ENCODE measurements at places on chromosomes 2 and 18.

DNA sequence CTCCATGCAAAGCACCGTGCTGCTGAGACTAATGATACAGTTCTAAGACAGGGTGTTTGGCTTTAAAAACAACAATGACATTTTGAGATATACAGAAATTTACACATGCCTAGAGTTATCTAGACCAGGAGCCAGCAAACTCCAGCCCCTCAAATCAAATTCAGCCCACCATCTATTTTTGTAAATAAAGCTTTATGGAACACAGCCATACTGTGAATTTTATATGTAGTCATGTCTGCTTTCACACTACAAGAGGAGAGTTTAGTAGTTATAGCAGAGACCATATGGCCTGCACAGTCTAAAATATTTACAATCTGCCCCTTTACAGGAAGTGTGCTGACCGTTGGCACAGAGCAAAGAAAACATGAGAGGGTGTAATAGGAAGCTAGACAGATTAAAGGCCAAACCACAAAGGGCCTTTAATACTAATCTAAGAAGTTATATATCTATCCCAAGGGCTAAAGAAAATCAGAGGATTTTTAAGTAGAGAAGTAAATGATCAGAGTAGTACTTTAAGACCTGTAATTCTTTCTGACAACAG lies 39.4 kb downstream of the NBAS start:
- H3K27me3 ChIP-seq = no peaks in the 10 kb centered on the region
- no peak for DNase-seq

GRCh38 chr2:33209976-33210375 lies 263.2 kb downstream of the LTBP1 start:
- H3K36me3 ChIP-seq = no peaks in the 10 kb centered on the region
- peaks cover 8% of the 10 kb centered on the region for H3K4me1 ChIP-seq
- H3K27ac ChIP-seq = no peak overlapping the region
- H3K27me3 ChIP-seq = no peaks in the 10 kb centered on the region
- no peak for DNase-seq

GRCh38 chr2:112640800-112641675 lies 4.7 kb upstream of the SLC20A1 start:
- no peak overlapping the region for H3K4me3 ChIP-seq
- no peak overlapping the region for H3K27ac ChIP-seq
- DNase-seq = no peak
- peaks cover 7% of the 10 kb centered on the region for H3K4me1 ChIP-seq
- no peaks in the 10 kb centered on the region for H3K36me3 ChIP-seq

- H3K36me3 ChIP-seq = no peaks in the 10 kb centered on the region
- no peaks in the 10 kb centered on the region for H3K27me3 ChIP-seq
- H3K4me1 ChIP-seq = no peaks in the 10 kb centered on the region
- DNase-seq = no peak
- no peak overlapping the region for H3K4me3 ChIP-seq
Measured at GRCh38 chr2:123693836-123694235, 331.3 kb upstream of the CNTNAP5 start.

- no peaks in the 10 kb centered on the region for H3K4me1 ChIP-seq
- DNase-seq = no peak
- no peaks in the 10 kb centered on the region for H3K27me3 ChIP-seq
- no peak overlapping the region for H3K27ac ChIP-seq
Measured at GRCh38 chr18:11522992-11523391, 86.4 kb upstream of the SLC35G4 start.

DNA sequence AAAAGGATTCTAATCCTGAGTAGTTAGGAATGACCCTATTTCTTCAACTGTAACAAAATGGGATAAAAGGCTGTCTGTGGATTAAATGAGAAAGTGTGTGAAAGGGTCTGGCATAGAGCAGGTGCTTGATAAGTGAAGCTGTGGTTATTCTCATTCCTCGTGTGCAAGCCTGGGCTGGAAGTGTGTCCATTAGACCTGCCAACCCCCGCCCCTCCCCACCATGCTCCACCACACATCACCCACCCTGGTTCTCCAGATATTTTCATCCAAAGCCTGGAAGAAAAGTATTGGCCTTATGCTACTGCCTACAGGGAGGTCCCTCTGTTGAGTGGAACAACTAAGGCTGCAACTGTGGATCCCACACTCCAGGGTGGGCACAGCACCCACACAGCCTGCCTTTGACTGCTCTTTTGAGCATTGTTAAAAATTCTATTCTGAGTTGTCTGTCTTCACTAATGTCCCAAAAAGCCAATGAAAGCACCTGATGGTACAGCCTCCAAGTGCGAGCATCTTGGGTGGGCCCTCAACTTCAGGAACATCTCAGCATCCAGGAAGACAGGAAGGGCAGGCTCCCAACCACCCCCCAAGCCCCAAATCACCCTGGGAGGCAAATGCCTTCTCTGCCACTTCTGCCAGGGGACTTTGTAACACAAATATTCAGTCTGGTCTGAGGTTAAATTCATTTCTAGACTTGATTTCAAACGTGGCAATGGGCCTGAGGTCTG lies 102.8 kb upstream of the PPP1CB start:
- DNase-seq = no peak
- no peaks in the 10 kb centered on the region for H3K36me3 ChIP-seq
- no peak overlapping the region for H3K4me3 ChIP-seq
- H3K27ac ChIP-seq = peak overlapping the region; percentile 85
- H3K27me3 ChIP-seq = no peaks in the 10 kb centered on the region

DNA sequence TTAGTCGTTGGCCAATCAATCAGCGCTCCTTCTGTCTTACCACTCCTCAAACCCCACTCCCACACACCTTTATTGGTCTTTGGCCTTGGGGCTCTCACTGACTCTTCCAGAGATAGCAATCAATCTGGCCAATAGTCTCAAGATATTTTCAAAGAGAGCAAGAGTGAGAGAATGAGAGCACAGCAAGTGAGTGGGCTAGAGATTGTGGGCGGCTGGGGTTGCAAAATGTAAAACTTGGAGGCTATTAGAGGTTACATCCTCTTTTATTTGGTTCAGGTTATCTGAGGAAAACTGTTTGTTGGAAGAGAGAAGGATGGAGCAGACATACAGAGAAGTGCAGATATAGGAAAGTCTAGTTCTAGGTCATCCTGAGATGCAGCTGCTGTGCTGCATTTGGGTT lies 32.8 kb downstream of the TACR1 start:
- H3K27ac ChIP-seq = no peak overlapping the region
- no peak overlapping the region for H3K4me3 ChIP-seq
- no peaks in the 10 kb centered on the region for H3K4me1 ChIP-seq
- H3K36me3 ChIP-seq = no peaks in the 10 kb centered on the region
- DNase-seq = no peak

- H3K36me3 ChIP-seq = no peaks in the 10 kb centered on the region
- no peak overlapping the region for H3K4me3 ChIP-seq
- no peaks in the 10 kb centered on the region for H3K4me1 ChIP-seq
- DNase-seq = no peak
Measured at GRCh38 chr2:75787532-75788132, 76.9 kb upstream of the GCFC2 start.

DNA sequence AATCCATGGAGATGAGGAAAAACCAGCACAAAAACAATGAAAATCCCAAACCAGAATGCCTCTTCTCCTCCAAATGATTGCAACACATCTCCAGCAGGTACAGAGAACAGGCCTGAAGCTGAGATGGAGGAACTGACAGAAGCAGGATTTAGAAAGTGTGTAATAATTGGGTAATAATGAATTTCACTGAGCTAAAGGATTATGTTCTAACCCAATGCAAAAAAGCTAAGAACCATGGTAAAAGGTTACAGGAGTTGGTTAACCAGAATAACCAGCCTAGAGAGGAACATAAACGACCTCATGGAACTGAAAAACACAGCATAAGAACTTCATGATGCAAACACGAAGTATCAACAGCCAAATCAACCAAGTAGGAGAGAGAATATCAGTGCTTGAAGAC lies 13.7 kb upstream of the SERPINB11 start:
- H3K27ac ChIP-seq = no peak overlapping the region
- H3K36me3 ChIP-seq = no peaks in the 10 kb centered on the region
- DNase-seq = no peak
- no peak overlapping the region for H3K4me3 ChIP-seq
- H3K4me1 ChIP-seq = peaks cover 9% of the 10 kb centered on the region

DNA sequence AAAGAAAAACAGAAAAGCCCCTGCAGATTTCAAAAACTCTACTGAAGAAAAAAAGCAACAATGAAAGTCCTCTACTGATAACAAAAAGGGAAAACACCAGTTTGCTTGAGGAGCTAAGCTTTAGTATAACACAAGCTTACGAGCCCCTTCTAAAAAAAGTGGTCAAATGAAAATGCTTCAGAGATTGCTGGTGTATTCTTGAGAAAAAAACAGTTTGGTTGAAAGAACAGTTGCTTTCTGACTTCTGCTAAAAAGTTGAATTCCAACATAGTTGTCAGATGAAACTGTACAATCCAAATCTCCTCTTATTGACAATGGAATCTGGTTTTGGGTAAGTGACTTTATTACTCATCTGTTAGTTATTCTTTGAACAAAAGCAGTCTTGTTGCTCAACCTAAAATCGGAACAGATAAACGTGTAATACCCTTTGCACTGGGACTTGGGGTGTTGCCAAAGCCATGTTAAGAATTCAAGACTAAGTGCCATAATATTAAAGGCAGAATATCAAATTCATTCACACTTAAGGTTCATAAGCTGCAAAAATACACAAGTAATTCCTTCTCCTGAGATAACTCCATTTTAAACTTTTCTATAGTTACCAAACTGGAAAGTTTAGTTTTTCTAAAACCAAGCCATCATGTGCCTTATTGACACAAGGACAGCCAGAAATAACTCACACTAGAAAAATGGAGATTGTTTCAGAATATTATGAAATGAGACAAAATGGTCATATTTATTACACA lies 45.3 kb upstream of the SPAG16 start:
- no peaks in the 10 kb centered on the region for H3K4me1 ChIP-seq
- no peak for DNase-seq
- H3K27ac ChIP-seq = peak overlapping the region; percentile 80
- H3K36me3 ChIP-seq = no peaks in the 10 kb centered on the region
- H3K4me3 ChIP-seq = peak overlapping the region; percentile 1

DNA sequence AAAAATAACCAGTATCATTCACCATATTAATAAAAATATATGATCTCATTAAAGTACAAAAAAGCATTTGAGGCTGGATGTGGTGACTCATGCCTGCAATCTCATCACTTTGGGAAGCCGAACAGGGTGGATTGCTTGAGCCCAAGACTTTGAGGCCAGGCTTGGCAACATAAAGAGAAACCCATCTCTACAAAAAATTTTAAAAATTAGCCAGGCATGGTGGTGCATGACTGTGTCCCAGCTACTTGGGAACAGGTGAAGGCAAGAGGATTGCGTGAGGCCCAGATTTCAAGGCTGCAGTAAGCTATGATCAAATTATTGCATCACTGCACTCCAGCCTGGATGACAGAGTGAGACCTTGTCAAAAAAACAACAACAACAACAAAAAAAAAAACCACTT lies 75.9 kb downstream of the RAD51AP2 start:
- no peaks in the 10 kb centered on the region for H3K36me3 ChIP-seq
- no peak for DNase-seq
- H3K4me1 ChIP-seq = no peaks in the 10 kb centered on the region
- no peak overlapping the region for H3K27ac ChIP-seq

GRCh38 chr2:225033440-225034318 lies 8.6 kb downstream of the DOCK10 start:
- no peaks in the 10 kb centered on the region for H3K36me3 ChIP-seq
- H3K27ac ChIP-seq = no peak overlapping the region
- DNase-seq = no peak
- no peak overlapping the region for H3K4me3 ChIP-seq

GRCh38 chr2:102342888-102343287 lies 12.7 kb upstream of the IL18R1 start:
- H3K4me3 ChIP-seq = no peak overlapping the region
- no peak overlapping the region for H3K27ac ChIP-seq
- no peaks in the 10 kb centered on the region for H3K4me1 ChIP-seq

GRCh38 chr18:23889907-23890306 lies 124.6 kb upstream of the TTC39C start:
- H3K27ac ChIP-seq = no peak overlapping the region
- no peak overlapping the region for H3K4me3 ChIP-seq
- H3K27me3 ChIP-seq = no peaks in the 10 kb centered on the region
- DNase-seq = no peak

GRCh38 chr2:219870041-219870440 lies 242.6 kb downstream of the SLC4A3 start:
- H3K36me3 ChIP-seq = no peaks in the 10 kb centered on the region
- H3K27ac ChIP-seq = no peak overlapping the region
- H3K4me3 ChIP-seq = no peak overlapping the region
- no peaks in the 10 kb centered on the region for H3K27me3 ChIP-seq

GRCh38 chr2:120044336-120044735 lies 31.5 kb downstream of the EPB41L5 start:
- H3K4me1 ChIP-seq = no peaks in the 10 kb centered on the region
- DNase-seq = no peak
- no peak overlapping the region for H3K27ac ChIP-seq
- H3K4me3 ChIP-seq = no peak overlapping the region

- no peaks in the 10 kb centered on the region for H3K4me1 ChIP-seq
- no peaks in the 10 kb centered on the region for H3K27me3 ChIP-seq
- H3K27ac ChIP-seq = no peak overlapping the region
- no peak for DNase-seq
- H3K4me3 ChIP-seq = no peak overlapping the region
Measured at GRCh38 chr2:14127765-14128164, 504.8 kb upstream of the LRATD1 start.

GRCh38 chr2:160484859-160485520 lies 8.6 kb downstream of the RBMS1 start:
- no peak overlapping the region for H3K4me3 ChIP-seq
- no peaks in the 10 kb centered on the region for H3K4me1 ChIP-seq
- peak overlapping the region; percentile 62 for H3K27ac ChIP-seq
- H3K36me3 ChIP-seq = no peaks in the 10 kb centered on the region
- DNase-seq = no peak

- no peak overlapping the region for H3K4me3 ChIP-seq
- no peak for DNase-seq
- no peak overlapping the region for H3K27ac ChIP-seq
- no peaks in the 10 kb centered on the region for H3K36me3 ChIP-seq
- H3K4me1 ChIP-seq = no peaks in the 10 kb centered on the region
Measured at GRCh38 chr2:179711375-179711774, 150.0 kb downstream of the ZNF385B start.

DNA sequence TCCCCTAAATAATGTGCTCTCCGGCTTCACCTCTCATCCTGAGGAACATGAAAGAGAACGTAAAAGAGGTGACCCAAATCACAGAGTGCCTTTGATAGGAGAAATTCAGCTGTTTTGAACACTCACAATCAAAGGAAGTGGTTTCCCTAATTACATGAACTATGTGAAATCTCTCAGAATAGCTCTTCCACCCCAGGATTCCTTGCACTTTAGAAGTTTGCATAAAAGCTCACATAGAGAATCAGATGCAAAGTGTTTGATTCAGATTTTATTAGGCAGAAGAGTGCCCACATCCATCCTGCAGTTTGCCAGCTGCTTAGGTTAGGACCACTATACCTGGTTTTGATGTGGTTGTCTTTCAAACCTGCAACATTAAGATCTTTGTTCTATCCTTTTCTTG lies 61.0 kb downstream of the MAP3K20 start:
- no peaks in the 10 kb centered on the region for H3K36me3 ChIP-seq
- DNase-seq = no peak
- no peak overlapping the region for H3K27ac ChIP-seq

- H3K27ac ChIP-seq = peak overlapping the region; percentile 91
- H3K4me1 ChIP-seq = peaks cover 28% of the 10 kb centered on the region
- no peaks in the 10 kb centered on the region for H3K27me3 ChIP-seq
- peaks cover 41% of the 10 kb centered on the region for H3K36me3 ChIP-seq
- no peak for DNase-seq
- no peak overlapping the region for H3K4me3 ChIP-seq
Measured at GRCh38 chr2:86037795-86038192, 67.9 kb downstream of the POLR1A start.

Data from esophagus squamous epithelium (tissue), 5 donors.